ENCODE measurements at places on chromosomes 3 and 15.

DNA sequence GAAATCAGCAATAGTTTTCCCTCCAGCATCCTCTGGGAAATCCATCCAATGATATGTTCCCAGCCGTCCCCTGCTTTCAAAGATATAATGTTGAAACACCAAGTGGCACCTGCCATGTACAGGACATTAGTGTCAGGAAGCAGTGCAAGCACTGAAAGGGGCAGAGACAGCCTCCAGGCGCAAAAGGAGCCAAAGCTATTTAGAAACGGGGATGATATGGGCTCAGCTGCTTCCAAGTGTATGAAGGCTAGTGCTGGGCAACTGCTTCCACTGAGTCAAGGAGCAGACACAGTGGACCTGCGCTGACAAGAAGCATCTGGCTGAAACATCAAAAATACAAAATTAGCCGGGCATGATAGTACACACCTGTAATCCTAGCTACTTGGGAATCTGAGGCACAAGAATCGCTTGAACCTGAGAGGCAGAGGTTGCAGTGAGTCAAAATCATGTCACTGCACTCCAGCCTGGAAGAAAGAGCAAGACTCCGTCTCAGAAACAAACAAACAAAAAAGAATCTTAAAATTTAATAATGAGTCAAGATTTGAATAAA is 119.7 kb downstream of the AQP9 start:
- DNase-seq: no peak

DNA sequence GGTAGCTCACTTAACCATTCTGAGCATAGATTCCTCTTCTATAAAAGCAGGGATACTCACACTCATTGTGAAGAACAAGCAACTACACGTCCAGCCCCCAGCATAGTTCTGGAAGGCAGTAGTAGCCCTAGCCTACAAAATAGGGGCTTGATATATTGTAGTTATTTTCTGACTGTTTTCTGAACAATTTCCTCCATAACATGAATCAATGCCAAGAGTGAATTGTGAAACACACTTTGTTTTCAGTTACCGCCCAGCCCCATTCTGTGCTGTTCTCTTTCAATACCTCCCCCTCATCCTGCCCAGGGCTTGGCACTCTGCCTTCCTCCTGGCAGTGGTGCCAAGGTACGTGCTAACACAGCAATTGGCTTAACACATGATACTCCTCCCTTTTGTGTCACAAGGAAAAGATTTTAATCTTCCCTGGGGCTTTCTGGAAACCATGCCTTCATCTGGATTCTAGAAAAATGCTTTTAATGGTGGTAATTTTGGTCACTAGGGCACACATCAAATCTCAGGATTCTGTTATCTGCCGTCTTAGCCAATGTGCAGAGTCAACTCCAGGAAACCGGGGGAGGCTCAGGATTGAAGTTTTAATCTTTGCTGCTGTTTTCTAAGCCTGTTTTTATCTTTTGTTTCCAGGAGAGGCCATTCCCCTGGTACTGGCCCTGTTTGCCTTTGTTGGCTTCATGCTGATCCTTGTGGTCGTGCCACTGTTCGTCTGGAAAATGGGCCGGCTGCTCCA is 37.2 kb downstream of the IL20RB start:
- DNase-seq: no peak

DNA sequence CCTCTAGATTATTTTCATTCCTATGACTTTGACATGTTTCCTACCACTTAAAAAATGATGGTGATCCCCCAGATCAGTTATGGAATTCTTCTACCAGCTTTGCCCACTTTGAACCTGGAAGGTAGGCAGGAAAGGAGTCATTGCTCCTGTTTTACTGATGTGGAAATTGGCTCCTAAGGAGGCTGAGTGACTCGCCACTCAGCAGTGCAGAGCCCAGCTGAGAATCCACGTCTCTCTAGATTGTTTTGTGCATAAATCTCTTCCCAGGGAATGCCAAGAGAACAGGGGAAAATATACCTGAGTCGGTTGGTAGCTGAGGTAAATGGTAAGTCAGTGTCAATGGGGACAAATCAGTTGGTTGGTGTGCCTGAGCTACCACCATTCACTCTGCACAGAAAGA is 4.7 kb downstream of the LTF start:
- DNase-seq: no peak

- no peak for DNase-seq
Measured at GRCh38 chr3:19945534-19945933, 1.4 kb upstream of the RAB5A start.

- DNase-seq: no peak
Measured at GRCh38 chr15:89096664-89097063, 8.4 kb downstream of the ABHD2 start.

GRCh38 chr3:35743218-35743617 is 103.9 kb downstream of the ARPP21 start:
- DNase-seq: no peak

GRCh38 chr3:114660808-114661207 is 367.0 kb downstream of the TIGIT start:
- no peak for DNase-seq

DNA sequence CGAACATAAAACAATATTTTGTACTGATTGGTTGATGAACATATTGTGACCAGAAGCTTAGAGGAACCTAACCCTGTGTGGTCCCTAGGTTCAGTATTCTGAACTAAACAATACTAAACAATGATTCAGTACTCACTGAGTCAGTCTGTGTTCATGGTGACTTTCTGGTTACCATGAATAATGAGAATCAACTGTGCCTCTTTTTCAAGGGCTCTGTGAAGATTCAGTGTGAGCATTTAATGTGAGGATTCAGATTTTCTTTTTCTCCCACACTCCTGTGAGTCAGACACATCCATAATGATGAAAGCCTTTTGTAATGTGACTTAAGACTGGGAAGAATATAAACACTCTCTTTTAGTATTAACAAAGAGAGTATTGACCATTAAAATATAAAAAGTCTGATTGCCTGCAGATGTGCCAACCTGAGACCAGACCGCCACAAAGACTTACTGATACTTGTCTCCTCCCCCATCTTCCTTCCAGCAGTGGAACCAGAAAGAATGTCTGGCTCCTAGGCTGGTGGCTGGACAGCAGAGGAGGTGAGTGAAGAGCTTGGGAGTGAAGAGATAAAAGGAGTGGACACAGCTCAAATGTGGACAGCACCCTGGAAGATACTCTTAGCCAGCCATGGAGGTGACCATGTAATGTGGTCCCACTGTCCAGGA is 17.6 kb upstream of the ACTL6A start:
- DNase-seq: no peak

- no peak for DNase-seq
Measured at GRCh38 chr3:44510000-44510368, 32.5 kb upstream of the ZNF445 start.

DNA sequence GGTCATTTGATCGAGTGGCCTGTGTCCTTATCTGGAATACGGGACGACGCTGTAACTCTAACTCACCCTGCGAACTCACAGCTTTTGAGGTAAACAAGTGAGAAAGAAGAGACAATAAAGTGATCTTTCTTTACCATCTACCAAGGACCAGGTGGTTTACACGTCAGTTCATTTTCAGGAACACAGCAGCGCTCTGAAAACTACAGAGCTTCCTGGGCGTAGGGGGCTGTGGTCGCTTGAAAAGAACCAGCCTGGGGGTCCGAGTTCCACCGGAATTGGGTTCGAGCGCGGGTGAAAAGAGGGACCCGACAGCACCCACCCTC is 357 bp downstream of the KIAA1143 start:
- no peak for DNase-seq

DNA sequence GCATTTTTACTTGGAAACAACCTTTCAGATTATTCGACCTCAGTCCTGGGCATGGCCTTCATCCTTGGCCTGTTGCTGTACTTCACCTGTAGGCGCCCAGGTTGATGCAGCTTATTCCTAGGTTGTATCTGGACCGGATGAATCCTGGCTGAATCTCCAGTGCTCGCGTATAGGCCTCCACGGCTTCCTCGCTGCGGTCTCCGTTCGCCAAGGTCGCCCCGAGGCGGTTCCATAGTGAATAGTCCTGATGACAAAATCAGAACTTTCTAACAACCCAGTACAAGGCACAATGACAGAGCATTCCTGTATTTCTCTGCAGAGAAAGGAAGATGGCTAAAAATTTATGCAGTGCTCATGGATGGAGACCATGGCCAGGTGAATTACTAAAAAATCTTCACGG is 154.7 kb downstream of the USP13 start:
- no peak for DNase-seq

GRCh38 chr3:155670335-155670734 is 74.5 kb downstream of the PLCH1 start:
- no peak for DNase-seq

DNA sequence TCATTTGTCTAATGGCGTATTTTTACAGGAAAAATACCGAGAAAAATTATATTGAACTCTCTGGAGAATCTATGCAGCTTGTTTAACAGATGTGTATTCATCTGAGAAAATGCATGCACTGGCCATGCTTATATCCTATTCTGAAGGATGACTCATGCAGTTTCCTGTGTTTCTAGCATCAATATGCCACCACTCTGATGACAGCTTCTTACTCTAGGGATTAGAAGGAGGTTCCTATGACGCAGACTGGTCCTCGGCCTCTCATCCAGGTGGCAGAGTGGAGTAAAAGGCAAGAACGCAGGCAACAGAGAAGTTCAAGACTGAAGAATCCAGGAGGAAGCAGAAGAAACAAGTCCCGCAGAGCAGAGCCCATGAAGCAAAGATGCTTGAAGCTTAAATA is 910.0 kb upstream of the ROBO1 start:
- no peak for DNase-seq

GRCh38 chr15:68429691-68430470 is 2.1 kb downstream of the ITGA11 start:
- DNase-seq: no peak

- no peak for DNase-seq
Measured at GRCh38 chr3:120102232-120102631, 8.0 kb upstream of the GSK3B start.

DNA sequence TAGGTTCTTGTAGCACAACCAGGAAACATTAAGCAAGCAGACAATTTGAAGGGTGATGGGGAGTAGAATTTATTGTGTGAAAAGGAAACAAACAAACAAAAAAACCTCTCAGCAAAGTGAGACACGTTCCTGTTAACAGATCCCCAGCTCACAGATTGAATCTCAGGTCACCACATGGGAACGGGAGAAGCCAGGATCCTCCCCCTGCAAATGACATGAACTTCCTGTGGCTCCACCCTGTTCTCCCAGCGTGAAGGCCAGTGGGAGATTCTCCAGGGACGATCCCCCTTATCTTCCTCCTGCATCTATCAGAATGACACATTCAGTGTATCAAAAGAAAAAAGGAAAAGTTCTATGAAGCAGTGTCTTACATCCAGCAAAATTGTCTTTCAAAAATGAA is 1488.1 kb downstream of the OTOL1 start:
- DNase-seq: no peak

GRCh38 chr3:115922681-115923347 is 299.5 kb downstream of the GAP43 start:
- no peak for DNase-seq

- DNase-seq: no peak
Measured at GRCh38 chr15:63905558-63906265, 72.0 kb upstream of the HERC1 start.

GRCh38 chr3:121997372-121997771 is 24.7 kb downstream of the ILDR1 start:
- DNase-seq: no peak

GRCh38 chr3:37017683-37018082 is 24.4 kb downstream of the MLH1 start:
- DNase-seq: no peak

DNA sequence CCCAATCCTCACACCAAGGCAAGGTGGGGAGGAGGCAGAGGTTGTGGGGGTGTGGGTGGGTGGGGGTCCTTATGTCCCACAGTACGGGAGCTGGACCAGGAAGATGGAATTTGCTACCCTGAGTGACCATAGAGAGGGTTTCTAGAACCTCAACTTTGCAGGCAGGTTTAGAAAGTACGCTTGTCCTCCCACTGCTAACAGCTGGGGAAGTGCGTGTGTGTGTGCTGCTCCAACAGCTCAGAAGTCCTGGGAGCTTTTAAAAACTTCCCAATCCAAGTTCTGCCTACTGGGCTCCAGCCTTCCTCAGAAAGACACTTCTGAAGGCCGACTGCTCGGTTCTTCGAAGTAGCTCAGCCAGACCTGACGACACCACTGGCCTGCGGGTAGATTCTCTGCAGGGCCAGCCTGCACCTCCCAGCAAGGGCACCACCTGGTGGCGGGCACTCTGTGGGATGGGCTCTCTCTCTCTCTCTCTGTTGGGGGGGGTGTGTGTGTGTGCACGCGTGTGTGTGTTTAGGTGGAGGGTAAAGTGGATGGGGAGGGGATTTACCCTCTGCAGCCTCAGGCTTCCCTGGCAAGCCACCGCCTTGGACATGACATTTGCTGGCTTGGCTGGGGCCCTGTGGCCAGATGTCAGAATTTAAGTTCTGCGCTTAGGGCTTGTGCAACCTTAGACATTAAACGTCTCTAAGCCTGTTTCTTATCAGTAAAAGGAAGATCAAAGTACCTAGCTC is 15.6 kb downstream of the TMEM158 start:
- peak; percentile 77 for DNase-seq

GRCh38 chr3:30294241-30294667 is 312.1 kb upstream of the TGFBR2 start:
- DNase-seq: no peak

DNA sequence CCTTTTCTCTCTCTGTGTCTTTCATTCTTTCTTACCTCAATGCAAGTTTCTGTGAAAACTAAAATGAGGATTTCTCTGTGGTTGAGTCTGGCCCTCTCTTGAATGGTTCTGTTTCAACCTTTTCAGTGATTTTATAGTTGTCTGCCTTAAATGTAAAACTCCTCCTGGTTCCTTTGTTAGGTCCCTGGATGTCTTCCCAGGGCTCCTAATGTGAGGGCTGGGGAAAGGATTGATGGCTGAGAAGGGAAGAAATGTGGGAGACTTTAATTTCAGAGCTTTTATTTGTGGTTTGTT is 90.6 kb upstream of the GRM7 start:
- no peak for DNase-seq

GRCh38 chr3:186414735-186415419 is 52.8 kb upstream of the DGKG start:
- DNase-seq: no peak

DNA sequence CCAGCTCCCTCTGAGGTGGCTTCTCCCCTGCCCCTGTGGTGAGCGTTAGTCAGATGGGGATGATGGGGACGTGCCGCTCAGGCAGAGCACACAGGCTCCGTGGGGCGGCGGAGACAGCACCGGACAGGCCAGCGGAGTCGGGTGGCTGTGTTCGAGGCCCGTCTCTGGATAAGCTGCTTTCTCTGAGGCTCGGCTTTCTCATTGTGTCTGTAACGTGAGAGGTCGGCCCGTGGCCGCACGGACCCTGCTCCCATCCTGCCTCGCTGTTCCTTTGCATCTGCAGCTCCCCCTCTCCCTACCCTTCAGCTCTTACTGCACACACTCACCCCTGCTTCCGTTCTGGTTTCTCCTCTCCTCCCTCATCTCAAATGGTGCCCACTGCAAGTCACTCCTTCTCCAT is 62.5 kb downstream of the FAM43A start:
- DNase-seq: no peak

DNA sequence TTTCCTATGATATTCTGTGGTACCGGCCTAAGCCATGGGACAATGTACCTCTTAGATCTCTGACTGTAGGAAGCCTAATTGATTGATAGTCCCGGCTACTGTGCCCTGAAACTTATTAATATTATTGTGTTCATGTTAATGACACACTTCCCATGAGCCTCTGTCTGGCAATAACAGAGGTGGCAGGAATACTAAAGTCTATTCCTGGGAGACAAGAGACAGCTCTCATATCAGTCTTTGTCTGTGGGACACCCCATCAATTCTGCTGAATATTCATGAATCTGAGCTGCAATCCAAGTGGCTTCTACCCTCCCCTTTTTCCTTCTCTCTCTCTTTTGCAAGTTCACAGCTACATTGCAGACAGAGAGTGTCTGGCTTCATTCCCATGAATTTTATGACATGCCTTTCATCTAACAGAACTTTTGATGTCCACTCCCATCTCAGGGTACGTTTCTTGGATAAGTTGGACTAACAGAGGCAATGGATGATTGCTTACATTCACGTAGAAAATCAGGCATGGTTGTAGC is 907.5 kb downstream of the ZPLD1 start:
- no peak for DNase-seq

Data from stimulated activated CD4-positive, alpha-beta T cell treated with anti-CD3 and anti-CD28 coated beads, Interleukin-2, amount 100 ng/mL, for 4 hours (primary cell).